ENCODE measurements at places on chromosomes 12 and 14. TPM values are rescaled to one million over a fixed set of nuclear protein-coding genes. Genes with fewer than 3 reads are reported as not detected.

DNA sequence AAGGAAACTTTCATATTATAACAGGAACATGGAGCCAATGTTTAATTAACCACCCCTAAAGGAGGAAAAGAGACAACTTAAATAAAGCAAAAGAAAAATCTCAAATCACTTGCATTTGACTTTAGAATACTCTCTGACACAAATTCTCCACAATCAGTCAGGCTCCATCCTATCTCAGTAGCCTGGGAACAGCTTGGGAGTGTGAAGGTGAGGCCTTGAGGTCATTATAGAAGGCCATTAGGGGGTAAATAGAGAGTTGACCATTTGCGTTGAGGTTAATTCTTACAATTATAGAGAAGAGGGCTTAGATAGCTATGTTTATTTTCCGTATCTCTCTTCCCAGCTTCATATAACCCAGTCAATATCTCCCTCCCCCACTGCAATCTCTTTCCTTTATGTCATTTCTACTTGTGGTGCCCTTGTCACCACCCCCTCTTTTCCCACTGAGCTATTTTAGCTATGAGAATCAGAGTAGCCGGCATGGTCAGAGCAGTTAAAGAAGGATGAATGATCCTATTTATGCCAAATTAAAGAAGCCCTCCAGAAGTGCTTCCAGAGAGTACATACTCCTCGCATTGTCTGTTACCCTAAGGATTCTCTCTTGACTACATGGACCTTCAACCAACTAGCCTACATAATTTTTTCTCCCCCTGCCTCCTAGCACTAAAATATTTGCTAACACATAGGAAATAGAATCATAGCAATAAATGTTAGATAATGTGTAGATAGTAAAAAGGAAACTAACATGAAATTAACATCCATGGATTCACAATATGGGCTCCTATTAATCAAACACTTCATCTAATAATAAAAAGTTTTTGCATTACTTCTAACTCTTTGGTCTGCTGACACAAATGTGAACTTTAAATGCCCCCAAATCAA lies 135.2 kb upstream of the KRR1 start:
- no peak for DNase-seq

GRCh38 chr12:16612647-16613046 lies 6.7 kb upstream of the LMO3 start:
- DNase-seq = no peak

DNA sequence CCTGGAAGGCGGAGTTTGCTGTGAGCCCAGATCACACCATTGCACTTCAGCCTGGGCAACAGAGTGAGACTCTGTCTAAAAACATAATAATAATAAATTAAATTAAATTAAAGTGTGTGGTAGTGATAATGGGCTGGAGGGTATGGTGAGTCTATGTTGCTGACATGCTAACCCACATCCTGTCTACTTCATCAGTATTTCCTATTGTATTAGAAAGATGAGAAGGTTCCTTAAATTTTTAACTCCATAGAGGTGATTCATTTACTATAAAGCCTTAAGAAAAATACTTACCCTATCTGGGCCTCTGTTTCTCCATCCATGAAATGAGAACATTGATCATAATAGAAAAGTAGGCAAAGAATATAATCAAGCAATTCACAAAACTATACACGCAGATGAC lies 280.5 kb downstream of the FBXL14 start:
- no peak for DNase-seq

GRCh38 chr14:65286443-65286842 lies 126.1 kb upstream of the FUT8 start:
- no peak for DNase-seq

- DNase-seq = no peak
Measured at GRCh38 chr12:112986291-112986800, 8.0 kb downstream of the OAS2 start.

Gene SLC25A47
- total RNA-seq = not detected

Gene ASIC1
- not detected for total RNA-seq

Gene RAPGEF3
- total RNA-seq = 40.9 TPM

Gene SOCS4
- total RNA-seq = 31.0 TPM

Gene ACVRL1
- total RNA-seq = 81.4 TPM

Gene SLC39A2
- not detected for total RNA-seq

Gene ADAM20
- total RNA-seq = 3.5 TPM

All from thoracic aorta (tissue), 2 donors.